ENCODE measurements at places on chromosomes 7 and 10. TPM values are rescaled to one million over a fixed set of nuclear protein-coding genes. Genes with fewer than 3 reads are reported as not detected.
A peak's percentile ranks its signal among the peaks of the same experiment; 100 is the strongest.

GRCh38 chr7:774161-775109, 47.4 kb upstream of the PRKAR1B start:
- DNase-seq = peak; percentile 86

DNA sequence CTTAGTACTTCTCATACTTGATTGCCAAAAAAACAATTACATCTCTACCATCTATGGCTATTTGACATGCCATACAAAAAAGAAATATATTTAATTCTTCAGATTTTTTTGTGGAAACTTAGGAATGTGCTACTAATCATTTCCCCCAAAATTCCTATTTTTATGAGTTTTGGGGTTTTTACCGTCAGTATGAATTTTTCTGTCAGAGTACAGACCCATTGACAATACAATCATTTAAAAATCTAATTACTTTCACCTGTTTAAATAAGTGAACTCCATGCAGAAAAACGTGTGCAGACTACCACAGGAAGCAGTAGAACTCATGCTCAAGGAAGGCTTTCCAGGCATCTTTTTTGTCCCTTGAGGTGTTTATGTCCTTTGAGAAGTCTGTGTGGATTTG, 48.8 kb upstream of the FOXP2 start:
- DNase-seq = no peak

VPS37D gene
- 14.7 TPM for total RNA-seq

DNA sequence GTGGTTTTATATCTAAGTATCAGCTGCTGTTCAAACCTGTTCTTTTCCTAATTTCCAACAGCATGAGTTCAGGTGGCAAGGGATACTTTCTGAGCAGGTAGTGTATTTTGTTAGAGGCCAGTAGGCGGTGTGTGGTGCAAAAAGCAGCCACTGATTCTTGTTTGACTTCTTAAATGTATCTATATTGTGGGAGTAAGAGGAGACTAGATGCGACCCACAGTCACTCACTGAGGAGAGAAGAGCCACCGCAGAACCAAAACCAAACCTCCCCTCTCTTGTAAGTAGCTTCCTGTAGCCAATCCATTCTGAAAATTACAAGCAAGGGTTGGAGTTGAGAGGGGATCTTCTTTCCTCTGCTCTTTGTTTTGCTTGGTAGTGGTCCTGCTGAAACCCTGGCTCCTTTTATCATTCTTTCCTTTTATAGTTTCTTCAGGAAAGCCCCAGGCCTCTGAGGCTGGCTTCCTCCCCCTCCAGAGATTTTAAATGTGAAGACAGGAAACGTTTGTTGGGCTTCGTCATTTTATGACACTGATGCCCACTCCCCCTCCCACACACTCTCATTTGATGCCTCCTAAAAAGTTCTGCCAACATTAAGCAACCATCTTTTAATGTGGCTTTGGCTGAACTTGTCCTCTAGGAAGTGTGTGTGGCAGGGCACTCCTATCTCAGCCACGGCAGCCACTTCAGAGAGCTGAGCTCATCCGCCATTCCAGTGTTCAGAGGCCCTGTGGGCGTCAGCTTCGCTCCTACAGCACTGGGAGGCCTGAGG, 566.0 kb downstream of the SUGCT start:
- DNase-seq = no peak

DNA sequence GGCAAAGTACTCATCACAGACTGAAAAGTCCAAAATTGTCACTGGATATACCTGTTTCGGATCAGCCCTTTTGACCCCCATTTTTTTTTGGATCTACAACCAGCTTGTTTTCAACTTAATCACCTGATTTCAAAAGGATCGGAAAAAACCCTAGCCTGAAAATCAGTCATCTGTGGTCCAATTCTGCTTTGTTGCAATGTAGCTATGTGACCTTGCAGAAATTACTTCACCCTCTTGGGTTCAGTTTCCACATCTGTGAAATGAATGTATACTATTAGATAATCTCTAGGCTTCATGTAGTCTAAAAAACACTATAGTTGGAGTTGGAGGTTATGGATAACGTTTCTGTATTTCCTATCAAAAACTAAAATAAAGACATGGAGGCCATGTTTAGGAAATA, 37.1 kb downstream of the STEAP4 start:
- no peak for DNase-seq

OR2A12 gene
- total RNA-seq = not detected

SLC13A1 gene
- total RNA-seq = not detected

- no peak for DNase-seq
Observed at GRCh38 chr10:98400482-98400881, 14.5 kb downstream of the PYROXD2 start.

GRCh38 chr7:30466266-30466665, 12.3 kb downstream of the NOD1 start:
- no peak for DNase-seq

GRCh38 chr10:127408733-127409132, 140.4 kb upstream of the NPS start:
- no peak for DNase-seq

GRCh38 chr10:34580643-34581042, 234.5 kb downstream of the PARD3 start:
- no peak for DNase-seq

GRCh38 chr7:108517951-108518350, 8.0 kb downstream of the PNPLA8 start:
- no peak for DNase-seq

GRCh38 chr7:116167177-116167576, 43.2 kb upstream of the TES start:
- DNase-seq = no peak

DNA sequence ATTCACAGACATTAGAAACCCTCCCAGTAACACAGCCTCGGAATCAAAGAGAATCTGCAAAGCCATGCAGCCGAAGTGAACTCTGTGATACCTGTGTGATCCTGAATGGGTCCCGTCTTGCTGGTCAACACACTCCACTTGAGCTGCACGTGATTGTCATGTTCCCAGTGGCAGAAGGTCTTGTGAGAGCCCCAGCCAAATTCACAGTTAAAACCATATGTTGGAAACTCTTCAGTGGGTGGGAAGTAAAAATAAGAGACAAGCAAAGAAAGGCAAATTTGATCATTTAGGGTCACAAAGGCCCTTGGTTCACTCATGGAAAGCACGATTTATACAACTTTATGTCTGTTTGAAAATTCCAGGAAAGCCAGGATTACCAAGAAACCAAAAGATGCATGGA, 142.3 kb downstream of the NRP1 start:
- DNase-seq = no peak

- no peak for DNase-seq
Observed at GRCh38 chr10:21030091-21030490, 133.0 kb upstream of the NEBL start.

IKZF1 gene
- total RNA-seq = 2.4 TPM

DNA sequence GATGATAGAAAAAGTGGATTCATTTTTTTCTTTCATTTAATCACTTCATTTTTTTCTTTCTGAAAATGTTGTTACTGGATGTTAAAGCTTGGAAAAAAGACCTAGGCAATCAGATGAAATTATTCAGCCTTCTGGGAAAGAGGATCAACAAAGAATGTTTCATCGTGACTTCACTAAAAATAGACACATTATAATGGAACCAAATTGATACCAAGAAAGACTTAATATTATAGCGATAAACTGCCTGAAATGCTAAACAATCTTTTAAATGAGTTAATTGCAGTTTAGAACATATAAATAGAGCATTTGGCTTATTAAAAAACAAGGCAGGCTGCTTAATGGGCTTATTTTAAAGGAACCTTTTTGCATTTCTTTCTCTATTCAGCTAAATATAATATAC, 25.6 kb upstream of the TMEM229A start:
- DNase-seq = no peak

DNA sequence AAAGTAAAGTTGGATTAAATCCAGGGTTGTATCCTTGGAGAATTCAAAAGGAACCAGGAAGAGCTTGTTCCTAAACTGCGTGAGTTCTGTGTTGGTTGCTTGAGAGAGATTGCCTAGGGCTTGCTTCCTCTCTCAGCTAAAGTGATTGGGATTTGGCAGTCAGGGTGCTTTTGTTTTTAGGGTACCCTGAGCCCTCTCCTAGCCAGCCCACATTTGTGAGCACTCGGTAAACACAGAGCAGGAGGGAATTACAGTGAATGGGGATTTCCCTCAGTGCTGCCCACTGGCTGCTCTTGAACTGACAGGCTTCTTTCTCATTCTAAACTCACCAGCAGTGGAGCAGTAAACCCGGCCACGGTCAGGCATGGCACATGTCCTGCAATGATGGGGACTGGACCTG, 146.9 kb downstream of the TPST1 start:
- DNase-seq = no peak

DNA sequence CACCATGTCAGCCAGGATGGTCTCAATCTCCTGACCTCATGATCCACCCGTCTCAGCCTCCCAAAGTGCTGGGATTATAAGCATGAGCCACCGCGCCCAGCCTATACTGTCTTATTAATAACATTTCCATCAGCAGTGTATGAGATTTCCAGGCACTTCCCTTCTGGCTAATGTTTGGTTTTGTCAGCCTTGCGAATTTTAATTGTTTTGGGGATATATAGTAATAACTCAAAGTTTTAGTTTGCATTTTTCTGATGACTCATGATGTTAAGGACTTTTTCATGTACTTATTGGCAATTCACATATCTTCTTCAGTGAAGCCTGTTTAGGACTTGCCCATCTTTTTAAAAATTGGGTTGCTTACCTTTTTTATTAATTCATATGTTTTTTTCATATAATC, 76.0 kb downstream of the TMEM270 start:
- no peak for DNase-seq

DNA sequence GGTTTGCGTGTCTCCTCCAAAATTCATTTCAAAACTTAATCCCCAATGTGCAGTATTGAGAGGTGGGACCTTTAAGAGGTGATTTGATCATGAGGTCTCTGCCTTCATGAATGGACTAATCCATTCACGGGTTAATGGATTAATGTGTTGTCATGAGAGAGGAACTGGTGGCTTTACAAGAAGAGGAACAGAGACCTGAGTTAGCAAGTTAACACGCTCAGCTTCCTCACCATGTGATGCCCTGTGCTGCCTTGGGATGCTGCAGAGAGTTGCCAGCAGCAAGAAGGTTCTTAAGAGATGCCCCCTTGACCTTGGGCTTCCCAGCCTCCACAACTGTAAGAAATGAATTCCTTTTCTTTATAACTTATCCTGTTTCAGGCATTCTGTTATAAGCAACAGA, 3.7 kb upstream of the TCTN3 start:
- no peak for DNase-seq

- no peak for DNase-seq
Observed at GRCh38 chr10:8041284-8041991, 13.1 kb upstream of the GATA3 start.
